SJSA1 (cell line): ENCODE measurements at places on chromosomes 11 and 22. TPM values are rescaled to one million over a fixed set of nuclear protein-coding genes. Genes with fewer than 3 reads are reported as not detected.

Gene SLC6A5
- total RNA-seq = not detected in 2 replicates

- no peak overlapping the region for H3K4me3 ChIP-seq
- no peaks in the 10 kb centered on the region for H3K36me3 ChIP-seq
- no peak for DNase-seq
Observed at GRCh38 chr11:76551400-76551799, 106.6 kb downstream of the EMSY start.

GRCh38 chr22:47148510-47148909 is 386.1 kb downstream of the TBC1D22A start:
- peaks cover 26% of the 10 kb centered on the region for H3K4me1 ChIP-seq
- no peak overlapping the region for H3K4me3 ChIP-seq
- H3K27me3 ChIP-seq = no peaks in the 10 kb centered on the region
- H3K36me3 ChIP-seq = no peaks in the 10 kb centered on the region
- no peak for DNase-seq

DNA sequence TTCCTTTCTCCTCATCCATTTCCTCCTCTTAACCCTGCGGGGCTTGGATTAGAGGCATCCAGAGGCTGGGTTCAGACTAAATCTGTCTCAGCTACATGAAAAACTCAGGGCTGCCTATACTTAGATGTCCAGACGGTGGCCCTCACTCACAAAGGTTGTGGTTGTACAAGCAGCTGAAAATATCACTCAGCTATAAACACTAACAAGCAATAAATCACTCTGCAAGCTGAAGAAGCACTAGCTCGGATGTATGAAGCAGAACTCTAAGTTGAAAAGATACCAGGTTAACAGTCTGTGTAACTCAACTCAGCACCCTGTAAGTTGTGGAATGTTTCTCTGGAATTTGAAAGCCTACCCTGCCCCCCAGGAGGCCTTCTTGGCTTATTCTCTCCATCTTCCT is 82.9 kb downstream of the EXT2 start:
- no peak overlapping the region for H3K4me3 ChIP-seq
- peak; percentile 72 for DNase-seq
- H3K4me1 ChIP-seq = peaks cover 30% of the 10 kb centered on the region

DNA sequence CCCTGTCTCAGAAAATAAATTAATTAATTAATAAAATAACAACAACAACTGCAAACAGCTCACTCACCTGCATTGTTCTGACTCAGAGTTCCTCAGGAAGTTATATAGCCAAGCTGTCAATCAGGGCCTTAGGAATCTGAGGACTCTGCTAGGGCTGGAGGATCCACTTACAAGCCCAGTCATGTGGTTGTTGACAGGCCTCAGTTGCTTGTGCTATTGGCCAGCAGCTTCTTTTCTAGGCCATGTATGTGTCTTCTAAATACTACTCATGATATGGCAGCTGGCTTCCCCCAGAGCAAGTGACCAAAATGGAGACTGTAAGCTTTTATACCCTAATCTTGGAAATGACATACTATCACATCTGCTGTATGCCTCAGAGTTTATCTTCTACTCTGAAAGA is 20.8 kb upstream of the ATP5MG start:
- H3K4me1 ChIP-seq = no peaks in the 10 kb centered on the region
- H3K27me3 ChIP-seq = no peaks in the 10 kb centered on the region
- H3K4me3 ChIP-seq = no peak overlapping the region
- H3K27ac ChIP-seq = no peak overlapping the region

DNA sequence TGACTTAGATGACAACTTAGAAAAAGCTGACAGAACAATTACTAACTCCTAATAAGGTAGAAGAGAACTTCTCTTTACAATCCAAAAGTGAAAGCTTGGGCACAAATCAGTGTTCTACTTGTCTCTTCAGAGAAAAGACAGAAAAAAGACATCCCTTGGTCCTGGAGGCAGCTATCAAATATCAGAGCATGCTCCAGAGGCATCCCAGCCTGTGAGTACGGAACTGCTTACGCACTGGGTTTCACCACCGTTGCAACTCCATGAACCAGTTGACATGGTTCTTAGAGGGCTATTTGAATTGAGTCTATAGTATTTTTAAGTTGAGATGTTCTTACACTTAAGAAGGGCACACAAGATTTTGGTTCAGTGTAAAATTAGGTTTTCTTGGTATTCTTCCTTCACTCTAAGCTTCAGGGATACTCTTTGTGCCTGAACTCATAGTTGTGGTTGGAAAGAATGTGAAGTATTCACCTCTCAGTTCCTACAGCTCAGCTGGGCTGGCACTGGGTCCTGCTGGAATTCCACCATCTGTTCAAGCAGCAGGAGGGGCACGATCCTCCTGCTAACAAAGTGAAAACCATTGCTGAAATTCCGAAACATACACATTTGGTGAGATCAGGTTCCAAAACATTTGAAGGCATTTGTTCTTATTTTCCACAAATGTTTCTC is 6.3 kb downstream of the AKIP1 start:
- peak; percentile 53 for DNase-seq
- H3K27ac ChIP-seq = peak overlapping the region; percentile 37
- peaks cover 26% of the 10 kb centered on the region for H3K36me3 ChIP-seq
- no peaks in the 10 kb centered on the region for H3K27me3 ChIP-seq
